ENCODE measurements at places on chromosomes 16 and 17.

GRCh38 chr17:34902831-34903547, 58.3 kb downstream of the CCT6B start:
- no peak for DNase-seq

- DNase-seq, result no peak
These were observed 18.3 kb downstream of the PIK3R5 start for GRCh38 chr17:8947201-8947600.

DNA sequence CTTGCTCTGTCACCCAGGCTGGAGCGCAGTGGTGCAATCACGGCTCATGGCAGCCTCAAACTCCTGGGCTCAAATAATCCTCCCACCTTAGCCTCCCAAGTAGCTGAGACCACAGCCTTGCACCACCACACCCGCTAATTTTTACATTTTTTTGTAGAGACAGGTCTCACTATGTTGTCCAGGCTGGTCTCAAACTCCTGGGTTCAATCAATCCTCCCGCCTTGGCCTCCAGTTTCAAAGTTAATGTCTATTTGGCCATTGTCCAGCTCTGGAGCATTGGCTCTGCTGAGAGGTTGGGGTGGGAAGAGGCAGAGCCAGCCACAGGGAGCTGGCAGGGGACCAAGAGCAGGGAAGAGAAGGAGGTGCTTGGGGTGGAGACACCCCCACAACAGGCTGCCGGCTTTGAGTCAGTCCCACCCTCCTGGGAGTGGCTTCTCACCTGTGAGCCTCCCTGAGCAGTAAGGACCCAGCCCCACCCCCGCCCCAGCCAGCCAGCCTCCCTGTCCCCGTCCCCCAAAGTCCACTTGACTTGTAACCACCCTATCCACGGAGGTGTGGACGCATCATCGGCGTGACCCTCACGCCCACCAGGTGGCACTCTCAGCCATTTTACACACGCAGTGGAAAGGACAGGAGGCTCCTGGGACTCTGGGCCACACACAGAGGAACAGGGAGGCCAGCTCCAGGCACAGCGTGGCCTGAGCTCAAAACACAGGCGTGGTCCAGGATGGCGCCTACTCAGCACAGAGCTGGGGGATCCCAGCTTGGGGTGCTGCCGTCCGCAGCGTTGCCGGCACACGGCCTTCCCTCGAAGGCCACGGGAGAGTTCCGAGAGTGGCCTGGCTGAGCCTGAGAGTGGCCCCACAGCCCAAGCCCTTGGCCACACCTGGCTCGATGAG, 22.8 kb upstream of the PVALEF start:
- DNase-seq, result peak; percentile 84

GRCh38 chr16:89184933-89185794, 13.6 kb downstream of the CDH15 start:
- no peak for DNase-seq

- DNase-seq, result no peak
These were observed 537.1 kb upstream of the EEF2KMT start for GRCh38 chr16:5634666-5635180.

- no peak for DNase-seq
These were observed 124.6 kb downstream of the KCNJ18 start for GRCh38 chr17:21816592-21817567.

DNA sequence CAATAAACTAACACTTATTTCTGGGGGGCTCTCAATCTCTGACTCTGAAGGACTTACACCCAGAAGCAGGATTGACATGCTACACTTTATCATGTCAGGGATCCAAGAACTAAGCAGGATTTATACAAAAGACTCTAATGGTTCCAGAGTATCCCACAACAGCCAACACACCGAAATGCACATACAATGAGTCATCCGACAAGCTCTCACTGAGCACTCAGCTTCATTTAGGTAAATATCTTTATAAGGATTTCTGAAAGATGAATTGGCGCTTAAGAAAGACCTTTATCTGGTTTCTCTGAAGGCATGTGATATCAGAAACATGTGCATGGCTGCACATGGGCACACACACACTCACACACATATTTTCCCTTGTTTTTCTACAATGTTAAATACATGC, 77.2 kb downstream of the TOX3 start:
- no peak for DNase-seq

DNA sequence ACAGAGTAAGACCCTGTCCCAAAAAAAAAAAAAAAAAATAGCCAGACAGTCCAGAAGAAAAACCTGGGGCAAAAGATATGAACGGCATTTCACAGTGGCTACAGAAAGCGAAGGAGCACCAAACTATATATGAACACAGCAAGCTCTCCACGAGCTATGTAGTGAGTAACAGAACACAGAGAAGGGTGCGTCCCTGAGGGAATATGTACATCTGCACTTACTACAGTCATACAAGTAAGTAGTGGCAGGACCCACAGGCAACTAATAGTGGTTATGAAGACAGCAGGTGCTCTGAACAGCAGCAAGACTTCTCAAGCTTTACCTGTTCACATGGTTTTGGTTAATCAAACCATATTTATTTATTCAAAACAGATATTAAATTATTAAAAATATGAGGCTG, 15.8 kb downstream of the TRAP1 start:
- no peak for DNase-seq

GRCh38 chr16:56306690-56307533, 115.6 kb downstream of the GNAO1 start:
- DNase-seq, result no peak

- DNase-seq, result no peak
These were observed 2.8 kb upstream of the LPCAT2 start for GRCh38 chr16:55506083-55506482.

GRCh38 chr17:21275047-21275578, 9.4 kb upstream of the MAP2K3 start:
- no peak for DNase-seq

DNA sequence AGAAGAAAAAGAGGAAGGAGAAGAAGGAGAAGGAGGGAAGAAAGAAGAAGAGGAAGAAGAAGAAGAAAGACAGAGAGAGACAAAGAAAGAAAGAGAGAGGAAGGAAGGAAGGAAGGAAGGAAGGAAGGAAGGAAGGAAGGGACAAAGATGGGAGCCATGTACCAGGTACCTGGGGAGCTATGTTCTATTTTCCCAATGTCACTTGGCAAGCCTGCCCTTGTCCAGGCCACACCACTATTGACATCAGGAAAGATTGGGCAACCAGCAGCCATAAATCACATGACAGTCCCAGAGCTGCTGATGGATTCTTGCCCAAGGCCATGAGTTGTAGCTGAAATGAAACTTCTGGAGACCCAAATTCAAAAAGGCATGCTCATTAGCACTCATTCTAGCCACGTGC, 2.7 kb upstream of the CES1 start:
- peak; percentile 42 for DNase-seq

GRCh38 chr17:28973425-28973824, 22.1 kb upstream of the PHF12 start:
- no peak for DNase-seq

- peak; percentile 12 for DNase-seq
These were observed 11.7 kb downstream of the TMEM238L start for GRCh38 chr17:10792151-10792550.

DNA sequence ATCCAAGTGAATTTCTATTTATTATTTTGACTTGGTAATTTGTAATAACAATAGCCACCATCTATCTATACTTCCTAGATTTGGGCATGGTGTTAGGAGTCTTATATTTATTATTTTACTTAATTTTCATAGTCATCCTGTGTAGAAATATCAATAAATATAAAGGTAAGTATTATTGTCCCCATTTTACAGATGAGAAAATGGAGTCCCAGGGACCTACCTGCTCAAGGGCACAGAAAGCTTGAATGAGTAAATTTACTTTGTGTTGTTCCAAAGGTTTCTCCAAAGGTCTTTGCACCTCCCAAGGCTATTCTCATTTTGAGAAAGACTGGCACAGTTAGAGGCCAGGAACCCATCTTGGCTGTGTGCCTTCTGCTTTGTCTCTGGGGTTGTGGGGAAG, 738.3 kb downstream of the WWOX start:
- no peak for DNase-seq

DNA sequence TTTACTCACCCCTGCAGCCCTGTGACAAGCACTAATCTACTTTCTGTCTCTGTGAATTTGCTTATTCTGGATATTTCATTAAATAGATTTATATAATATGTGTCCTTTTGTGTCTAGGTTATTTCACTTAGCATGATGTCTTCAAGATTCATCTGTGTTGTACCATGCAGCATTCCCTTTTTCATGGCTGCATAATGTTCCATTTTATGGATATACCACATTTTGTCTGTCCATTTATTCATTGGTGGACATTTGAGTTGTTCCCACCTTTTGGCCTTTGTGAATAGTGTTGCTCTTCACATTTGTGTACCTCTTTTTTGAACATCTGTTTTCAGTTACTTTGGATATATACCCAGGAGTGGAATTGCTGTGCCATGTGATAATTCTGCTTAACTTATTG, 110.3 kb downstream of the ELAC2 start:
- no peak for DNase-seq

- no peak for DNase-seq
These were observed 354.0 kb upstream of the CCL2 start for GRCh38 chr17:33901085-33901484.

- no peak for DNase-seq
These were observed 94.8 kb upstream of the CPHXL start for GRCh38 chr16:75821117-75821516.

GRCh38 chr16:54203384-54203783, 83.2 kb downstream of the IRX3 start:
- DNase-seq, result no peak

GRCh38 chr16:10918294-10919002, 23.8 kb downstream of the DEXI start:
- peak; percentile 80 for DNase-seq

GRCh38 chr17:57257195-57257894, 1.0 kb downstream of the MSI2 start:
- no peak for DNase-seq

- no peak for DNase-seq
These were observed 40.5 kb downstream of the LCMT1 start for GRCh38 chr16:25151996-25152395.

- DNase-seq, result peak; percentile 97
These were observed 687 bp upstream of the NARF start for GRCh38 chr17:82457929-82458178.

DNA sequence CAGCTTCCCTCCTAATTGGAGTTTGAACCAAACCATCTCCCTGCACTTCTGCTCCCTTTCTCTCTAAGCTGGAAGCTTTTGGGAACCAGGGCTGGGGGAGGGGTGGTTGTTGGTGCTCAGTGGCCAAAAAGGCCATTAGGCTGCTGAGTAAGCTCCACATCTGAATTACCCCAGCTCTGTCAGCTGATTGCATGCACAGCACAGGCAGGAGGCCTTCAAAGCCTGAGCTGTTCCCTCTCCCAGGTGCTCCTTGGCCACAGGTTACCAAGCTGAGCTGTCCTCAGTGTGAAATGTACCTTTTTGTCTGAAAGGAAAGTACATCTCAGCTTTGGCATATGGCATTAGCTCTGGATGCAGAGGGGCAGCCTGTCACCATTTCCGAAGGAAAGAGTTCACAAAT, 6.2 kb upstream of the TBKBP1 start:
- DNase-seq, result no peak

DNA sequence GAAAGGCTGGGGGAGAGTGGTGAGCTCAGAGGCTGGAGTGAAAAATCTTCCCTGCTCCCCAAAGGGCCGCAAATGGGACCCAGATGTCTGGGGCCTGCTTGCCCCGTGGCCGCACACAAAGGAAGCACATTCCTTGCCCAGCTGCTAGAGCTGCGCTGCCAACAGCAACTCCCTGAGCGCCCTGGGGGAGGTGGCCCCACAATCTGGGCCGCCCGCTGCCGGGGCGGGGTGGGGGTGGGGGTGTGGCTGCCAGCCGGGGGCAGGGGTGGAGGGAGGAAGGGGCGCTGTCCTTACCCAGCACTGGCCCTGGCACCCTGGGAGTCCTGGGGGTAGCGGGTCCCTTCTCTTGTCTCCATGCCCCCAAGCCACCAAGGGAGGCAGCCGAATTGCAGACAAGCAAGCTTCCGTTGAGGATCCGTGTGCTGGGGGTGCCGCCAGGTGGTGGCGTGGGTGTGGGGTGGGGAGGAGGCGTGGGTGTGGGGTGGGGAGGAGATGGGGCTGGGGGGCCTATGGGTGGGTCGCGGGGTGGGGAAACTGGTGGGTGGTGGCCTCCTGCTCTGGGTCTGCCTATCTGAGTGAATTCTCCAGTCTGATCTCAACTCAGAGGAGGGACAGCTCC, 48.4 kb upstream of the PABPN1L start:
- DNase-seq, result no peak
